ENCODE measurements at places on chromosomes 2 and 18.

- peak; percentile 26 for DNase-seq
These were observed 54.8 kb downstream of the ATP9B start for GRCh38 chr18:79123948-79124347.

DNA sequence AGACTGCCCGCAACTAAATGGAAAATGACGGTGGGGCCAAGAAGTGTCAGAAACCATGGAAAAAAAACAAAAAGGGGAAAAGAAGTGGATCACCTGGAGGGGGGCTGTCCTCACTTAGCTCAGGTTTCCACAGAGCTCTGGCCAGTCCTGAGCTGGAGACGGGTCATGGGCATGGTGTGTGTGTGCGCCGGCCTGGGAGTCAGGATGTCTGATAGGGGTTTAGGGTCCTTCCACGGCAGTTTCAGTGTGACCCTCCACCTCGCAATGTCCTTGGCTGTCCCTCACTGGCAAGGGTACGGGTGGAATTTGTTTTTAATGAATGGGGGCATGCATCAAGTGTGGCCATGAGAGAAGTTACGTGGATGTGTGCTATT is 133.2 kb upstream of the MEIS1 start:
- DNase-seq, result no peak

- DNase-seq, result peak; percentile 99
These were observed 21.1 kb upstream of the TMEM163 start for GRCh38 chr2:134739879-134740301.

GRCh38 chr2:182349268-182349667 is 77.6 kb downstream of the PDE1A start:
- no peak for DNase-seq

DNA sequence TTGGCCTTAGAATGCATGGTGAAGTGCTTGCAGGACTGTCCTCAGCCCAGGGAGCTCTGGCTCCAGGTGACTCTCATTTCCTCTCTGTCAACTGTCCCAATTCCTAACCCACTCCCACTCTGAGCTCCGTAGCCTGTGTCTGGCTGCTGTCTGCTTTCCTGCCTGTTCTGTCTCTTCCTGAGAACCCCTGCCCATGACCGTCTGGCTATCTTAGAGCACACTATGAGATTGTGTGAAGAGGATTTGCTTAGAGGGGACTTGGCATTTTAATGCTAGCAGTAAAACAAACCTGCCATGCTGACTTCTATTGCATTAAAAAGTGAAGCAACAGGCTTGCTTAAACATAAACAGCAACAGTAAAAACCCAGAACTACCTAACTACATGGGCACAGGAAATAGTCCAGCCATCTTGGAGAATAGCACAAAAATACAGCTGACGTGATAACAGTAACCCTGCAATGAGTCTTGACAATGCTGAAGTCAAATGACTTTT is 234.7 kb downstream of the PRKCE start:
- DNase-seq, result peak; percentile 23

DNA sequence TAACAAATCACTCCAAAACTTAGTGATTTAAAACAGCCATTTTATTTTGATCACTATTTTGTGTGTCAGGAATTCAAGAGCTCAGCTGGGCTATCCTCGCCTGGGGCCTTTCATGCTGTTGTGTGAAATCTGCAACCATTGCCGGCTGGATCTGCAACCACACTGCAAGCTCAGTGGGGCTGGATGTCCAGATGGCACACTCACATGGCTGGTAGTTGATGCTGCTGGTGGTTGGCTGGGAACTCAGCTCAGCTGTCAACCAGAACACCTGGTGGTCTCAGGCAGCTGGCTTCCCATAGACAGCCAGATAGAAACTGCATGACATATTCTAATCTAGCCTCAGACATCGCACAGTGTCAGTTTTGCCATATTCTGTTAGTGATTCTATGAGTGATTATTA is 30.6 kb upstream of the AP1S3 start:
- no peak for DNase-seq

- no peak for DNase-seq
These were observed 37.8 kb upstream of the SEC11C start for GRCh38 chr18:59101830-59102414.

GRCh38 chr18:1668279-1668678 is 763.6 kb downstream of the ADCYAP1 start:
- no peak for DNase-seq

GRCh38 chr2:88897715-88898114 is 206.2 kb downstream of the RPIA start:
- peak; percentile 32 for DNase-seq

GRCh38 chr18:62341473-62341872 is 16.4 kb downstream of the TNFRSF11A start:
- no peak for DNase-seq

DNA sequence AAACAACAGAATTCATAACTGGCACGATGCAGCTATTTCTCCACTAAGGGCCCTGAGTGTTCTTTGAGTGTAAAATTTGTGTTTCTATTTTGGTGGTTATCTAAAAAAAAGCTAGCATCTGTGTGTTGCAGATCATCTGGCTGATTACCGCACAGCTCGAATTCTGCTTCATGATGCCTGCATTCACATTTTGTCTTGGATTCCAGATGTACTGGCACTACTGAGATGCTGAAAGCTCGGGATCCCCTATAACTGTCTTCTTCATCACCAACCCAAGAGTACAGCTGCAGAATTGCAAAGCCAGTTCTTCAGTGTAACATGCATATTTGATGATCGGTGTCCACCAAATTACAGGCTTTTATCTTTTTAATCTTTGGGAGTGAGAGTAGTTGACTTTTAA is 51.6 kb upstream of the ZNF532 start:
- no peak for DNase-seq

- DNase-seq, result no peak
These were observed 258.5 kb downstream of the ASXL3 start for GRCh38 chr18:33836564-33836963.

DNA sequence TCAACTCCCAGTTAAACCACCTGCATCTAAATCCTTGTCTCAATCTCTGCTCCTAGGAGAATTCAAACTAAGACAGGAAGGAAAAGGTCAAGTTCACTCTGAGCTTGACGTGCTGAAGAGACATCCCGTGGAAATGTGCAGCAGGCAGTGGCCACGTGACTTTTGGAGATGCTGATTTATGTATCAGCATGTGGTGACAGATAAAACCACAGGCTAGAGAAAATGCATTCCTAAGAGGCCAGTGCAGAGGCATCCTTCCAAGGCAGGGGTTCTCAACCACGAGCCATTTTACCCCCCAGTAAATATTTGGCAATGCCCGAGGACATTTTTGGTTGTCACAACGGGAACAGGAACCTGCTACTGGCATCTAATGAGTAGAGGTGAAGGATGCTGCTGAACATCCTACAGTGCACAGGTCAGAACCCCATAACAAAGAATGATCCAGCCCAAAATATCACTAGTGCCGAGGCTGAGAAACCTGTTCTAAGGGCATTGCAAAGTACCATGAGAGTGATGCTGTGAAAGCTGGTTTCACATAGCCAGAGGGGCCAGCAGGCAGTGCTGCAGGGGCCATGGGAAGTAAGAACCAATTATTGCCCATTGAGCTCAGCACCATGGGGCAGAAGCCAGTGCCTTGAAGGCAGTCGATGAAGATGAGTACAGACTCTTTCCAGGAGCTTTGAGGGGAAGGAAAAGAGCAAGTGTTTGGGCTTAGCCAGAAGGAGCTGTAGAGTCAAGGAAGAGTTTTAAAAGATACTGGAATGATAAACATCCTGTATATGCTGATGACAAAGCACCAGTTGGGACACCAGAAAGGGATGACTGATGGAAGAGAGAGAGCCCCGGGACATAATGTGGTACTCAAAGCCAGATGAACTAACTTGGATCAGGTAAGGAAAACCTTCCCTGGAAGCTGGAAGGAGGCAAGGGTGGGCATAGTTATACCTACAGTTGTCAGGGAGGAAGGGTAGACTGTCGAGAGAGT is 174.6 kb downstream of the HAUS1 start:
- no peak for DNase-seq

DNA sequence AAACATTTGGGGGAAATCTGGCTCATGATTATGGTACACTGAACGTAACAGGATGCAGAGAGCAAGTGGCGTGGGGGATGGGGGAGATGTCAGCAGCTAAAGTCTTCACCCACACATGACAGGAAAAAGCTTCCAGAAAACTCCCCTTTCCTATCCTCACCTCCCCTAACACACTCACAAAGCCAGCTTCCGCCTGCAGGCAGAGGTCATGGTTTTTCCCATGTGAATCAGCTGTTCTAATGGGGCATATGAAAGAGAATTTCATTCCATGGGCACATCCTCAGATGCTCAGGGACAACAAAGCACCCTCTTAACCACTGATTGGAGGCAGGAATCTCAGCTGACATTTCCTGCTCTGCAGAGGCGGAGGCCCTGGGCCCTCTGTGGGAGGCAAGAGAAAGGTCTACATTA is 129.1 kb downstream of the TSN start:
- no peak for DNase-seq

DNA sequence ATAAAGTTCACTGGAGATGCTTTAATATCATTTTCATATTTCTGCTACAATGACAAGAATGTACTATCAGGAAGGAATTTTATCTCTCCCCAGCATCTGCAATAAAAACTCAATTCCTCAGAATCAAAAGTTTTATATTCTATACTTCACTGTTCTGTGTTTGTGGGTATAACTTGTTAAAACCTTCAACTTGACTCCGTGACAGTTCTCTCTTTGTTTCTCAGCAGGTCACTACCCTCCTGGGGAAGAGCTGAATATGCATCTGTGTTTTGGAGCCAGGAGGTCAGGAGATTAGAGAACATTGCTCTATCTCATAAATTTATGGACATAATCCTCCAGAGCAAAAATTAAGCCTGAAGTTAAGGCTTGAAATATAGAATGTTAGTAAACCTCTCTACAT is 411.4 kb downstream of the TRIB2 start:
- DNase-seq, result no peak

DNA sequence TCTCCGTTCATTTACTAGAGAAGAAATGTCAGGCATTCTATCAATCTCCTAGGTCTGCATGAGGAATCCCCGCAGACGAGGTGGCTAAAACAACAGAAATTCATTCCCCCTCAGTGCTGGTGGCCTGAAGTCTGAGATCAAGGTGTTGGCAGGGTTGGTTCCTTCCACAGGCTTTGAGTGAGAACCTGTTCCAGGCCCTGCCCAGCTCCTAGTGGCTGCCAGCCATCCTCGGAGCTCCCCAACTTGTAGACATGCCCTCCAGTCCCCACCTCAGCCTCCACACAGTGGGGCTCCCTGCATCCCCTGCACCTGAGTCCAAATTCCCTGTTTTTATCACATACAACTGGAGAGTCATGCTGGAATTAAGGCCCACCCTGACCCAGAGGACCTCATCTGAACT is 145.3 kb upstream of the ALKAL2 start:
- no peak for DNase-seq

DNA sequence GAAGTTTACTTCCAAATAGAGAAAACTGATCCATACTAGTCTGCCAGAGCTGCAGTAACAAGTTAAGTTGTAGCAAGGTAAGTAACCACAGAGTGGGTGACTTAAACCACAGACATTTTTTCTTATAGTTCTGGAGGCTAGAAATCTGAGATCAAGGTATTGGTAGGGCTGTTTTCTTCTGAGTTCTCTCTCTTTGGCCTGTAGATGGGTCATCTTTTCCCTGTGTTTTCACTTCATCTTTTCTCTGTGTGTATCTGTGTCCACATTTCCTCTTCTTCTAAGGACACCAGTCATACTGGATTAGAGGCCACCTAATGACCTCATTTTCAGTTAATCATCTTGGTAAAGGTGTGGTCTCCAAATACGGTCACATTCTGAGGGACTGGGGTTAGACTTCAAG is 142.9 kb upstream of the MEX3C start:
- DNase-seq, result no peak

DNA sequence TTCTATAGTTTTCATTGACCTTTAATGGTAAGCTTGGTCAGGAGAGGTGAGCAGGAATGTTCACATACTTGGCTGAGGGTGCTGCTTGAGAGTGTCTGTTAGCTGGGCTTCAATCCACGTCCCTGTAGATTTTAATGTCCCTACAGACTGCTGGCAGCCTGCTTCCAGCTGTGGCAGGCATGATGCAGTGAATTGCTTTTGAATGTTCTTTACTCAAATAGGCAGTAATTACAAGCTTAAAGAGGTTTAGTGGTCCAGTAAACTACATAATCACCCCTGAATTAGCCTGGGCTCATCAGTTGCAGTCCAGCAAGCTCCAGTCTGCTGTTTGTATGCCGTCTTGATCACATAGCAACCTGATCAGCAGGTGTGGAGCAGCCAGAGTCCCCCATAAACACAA is 102.1 kb downstream of the MEIS1 start:
- DNase-seq, result no peak

DNA sequence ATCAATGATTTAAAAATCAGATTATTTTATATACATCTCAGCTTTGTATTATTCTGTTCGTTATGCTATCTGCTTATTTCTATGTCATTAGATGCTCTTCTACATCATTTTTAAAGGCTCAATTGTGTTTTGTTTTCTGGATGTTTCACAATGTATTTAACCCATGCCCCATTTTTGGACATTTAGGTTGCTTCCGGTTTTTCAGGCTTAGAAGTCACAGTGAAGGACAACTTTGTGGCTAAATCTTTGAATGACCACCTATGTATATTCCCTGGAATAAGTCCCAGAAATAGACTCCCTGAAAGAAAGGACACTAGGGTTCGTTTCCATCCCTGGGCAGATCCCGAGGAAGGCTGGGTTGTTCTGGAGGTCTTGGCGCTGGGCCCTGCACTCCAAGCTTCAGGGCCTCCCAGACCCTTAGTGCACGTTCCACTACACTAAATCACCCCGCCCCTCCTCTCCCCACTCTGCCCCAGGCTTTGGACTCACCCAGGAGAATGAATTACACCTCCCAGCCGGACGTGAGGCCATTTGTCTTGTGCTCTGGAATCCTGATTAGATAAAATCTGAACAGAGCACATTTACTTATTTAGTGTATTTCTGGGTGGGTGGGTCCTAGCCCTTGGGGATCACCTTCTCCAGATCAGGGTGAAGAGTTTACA is 188.2 kb downstream of the ZFP36L2 start:
- no peak for DNase-seq

- peak; percentile 31 for DNase-seq
These were observed 40.4 kb upstream of the ANKRD62 start for GRCh38 chr18:12053289-12053688.

DNA sequence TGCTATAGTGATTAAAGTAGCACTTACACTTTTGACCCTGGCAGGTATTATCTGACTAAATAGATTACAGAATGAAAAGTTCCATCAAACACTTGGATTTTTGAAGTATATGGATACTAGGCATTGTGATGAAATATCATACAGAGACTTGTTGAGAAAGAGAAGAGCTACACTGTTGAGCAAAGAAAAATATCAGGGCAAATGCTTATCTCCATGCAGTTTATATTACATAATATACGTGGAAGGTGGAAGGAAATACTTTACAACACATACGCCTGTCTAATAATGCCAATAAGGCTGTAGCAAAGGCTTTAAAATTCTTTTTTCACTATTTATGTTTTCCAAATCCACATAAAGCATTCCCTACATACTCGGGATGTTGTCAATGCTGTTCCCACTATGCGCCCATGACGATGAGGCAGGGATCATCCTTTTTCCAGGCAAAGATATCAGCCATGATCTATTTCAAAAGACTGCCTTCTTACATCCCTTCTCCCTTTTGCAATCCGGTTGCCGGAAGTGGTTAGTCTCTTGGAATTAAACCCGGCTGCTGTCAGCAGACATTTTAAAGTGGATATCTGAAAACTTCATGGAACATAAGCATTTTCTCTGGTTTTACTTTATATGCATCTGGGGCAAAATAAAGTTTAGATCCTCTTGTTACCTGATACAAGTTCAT is 92.6 kb upstream of the ITGA4 start:
- peak; percentile 14 for DNase-seq
